Hippocampal formation (tissue), 2 donors: ENCODE measurements at places on chromosomes 3 and 15.

- no peak for DNase-seq
These were observed 56.6 kb downstream of the CBLB start for GRCh38 chr3:105812194-105812586.

GRCh38 chr3:55198554-55198953 is 270.7 kb upstream of the LRTM1 start:
- no peak for DNase-seq

DNA sequence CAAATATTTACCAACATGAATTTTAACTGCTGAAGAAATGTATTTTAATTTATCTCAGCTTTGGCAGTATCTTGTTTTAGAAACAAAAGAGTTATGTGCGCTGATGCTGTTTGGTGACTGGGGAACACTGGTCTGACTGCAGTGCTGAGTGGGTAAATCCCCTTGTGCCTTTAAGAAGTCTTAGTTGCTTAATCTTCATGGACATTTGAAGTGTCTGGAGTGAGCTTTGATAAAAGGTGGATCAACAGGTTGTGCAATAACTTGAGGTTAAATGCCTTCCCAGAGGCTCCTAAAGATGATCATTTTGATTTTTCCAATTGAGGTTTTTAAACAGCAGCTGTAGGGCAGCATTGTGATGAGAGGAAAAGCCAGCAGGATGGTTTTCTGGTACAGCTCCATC is 68.7 kb downstream of the TP63 start:
- no peak for DNase-seq

- no peak for DNase-seq
These were observed 99.8 kb downstream of the SEMA5B start for GRCh38 chr3:122927726-122928125.

GRCh38 chr3:151230646-151231045 is 27.6 kb upstream of the GPR171 start:
- no peak for DNase-seq

- no peak for DNase-seq
These were observed 1081.1 kb upstream of the EPHA6 start for GRCh38 chr3:95733336-95733735.

DNA sequence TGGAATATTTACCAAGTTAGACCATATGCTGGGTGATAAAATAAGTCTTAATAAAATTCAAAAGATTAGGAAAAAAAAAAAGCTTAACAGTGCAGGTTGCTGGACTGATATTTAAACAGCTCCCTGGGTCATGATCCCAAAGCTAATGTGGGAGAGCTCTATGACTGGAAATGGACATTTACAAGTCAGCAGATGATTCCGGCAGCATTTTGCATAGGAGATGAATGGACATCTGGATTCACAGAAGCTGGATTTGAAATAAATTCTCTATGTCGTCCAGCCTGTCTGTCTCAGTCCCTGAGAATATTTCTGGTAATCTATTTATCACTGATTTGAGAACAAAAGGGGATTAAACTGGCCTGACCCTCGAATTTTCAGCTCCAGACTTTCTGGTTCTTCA is 52.3 kb upstream of the KLHL25 start:
- no peak for DNase-seq

- DNase-seq: no peak
These were observed 65.7 kb downstream of the TMCC1 start for GRCh38 chr3:129827765-129828164.

GRCh38 chr3:13018043-13018451 is 55.2 kb downstream of the IQSEC1 start:
- DNase-seq: no peak

DNA sequence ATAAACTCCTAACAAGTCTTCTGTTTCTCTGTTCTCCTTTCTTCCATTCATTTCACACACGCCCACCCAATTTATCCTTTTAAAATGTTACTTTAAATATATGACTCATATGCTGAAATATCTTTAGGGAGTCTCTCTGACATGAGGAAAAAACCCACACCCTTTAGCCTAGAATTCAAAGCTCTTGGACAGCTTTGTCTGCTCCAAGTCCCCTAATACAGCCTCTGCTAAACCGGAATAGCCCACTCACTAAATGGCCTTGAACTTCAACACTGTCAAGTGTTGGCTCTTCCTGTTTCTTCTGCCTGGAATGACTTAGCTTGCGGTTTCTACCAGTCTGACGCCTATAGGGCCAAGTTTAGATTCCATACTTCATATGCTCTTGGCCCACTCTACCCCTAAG is 3.3 kb upstream of the CD96 start:
- DNase-seq: no peak

DNA sequence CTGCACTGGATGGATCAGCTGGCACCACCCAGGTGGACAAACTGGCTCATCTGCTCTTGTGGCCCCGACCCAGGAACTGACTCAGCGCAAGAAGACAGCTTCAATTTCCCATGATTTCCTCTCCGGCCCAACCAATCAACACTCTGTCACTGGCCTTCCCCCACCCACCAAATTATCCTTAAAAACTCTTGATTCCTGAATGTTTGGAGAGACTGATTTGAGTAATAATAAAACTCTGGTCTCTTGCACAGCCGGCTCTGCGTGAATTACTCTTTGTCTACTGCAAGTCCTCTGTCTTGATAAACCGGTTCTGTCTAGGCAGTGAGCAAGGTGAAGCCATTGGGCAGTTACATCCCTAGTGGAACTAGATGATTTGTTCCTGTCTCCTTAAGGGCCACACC is 16.1 kb downstream of the BDH1 start:
- DNase-seq: no peak

- no peak for DNase-seq
These were observed 7.5 kb downstream of the KNSTRN start for GRCh38 chr15:40389824-40390595.

DNA sequence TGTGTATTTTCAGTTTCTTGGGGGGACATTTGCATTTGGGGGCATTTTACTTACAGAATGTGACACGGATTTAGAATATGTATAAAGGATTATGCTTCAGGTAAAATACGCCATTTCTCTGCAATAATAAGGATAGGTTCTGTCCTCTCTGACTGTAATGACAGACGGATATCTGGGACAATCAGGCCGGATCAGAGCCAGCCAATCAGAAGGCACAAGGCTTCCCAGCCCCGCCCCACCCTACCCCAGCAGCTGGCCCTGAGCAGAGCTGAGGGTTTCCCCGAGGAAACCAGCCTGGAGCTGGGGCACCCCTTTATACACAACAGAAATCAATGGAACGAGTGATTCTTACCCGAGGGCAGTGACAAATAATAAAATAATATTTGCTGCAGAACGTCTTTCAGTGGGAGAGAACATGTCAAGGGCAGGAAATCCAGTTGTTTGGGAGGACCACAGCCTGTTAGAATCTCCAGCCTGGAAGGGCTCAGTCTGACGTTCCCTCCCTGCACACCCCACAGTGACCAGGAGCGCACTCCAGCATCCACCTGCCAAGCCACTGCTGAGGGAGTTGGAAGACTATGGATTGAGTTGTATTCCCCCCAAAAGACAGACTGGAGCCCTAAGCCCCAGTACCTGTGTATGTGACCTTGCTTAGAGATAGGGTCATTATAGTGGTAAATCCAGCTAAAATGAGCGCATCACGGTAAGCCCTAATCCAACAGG is 30.3 kb upstream of the SEC13 start:
- DNase-seq: no peak

- peak; percentile 19 for DNase-seq
These were observed 8.8 kb upstream of the CPOX start for GRCh38 chr3:98602078-98602678.

GRCh38 chr3:117510396-117510795 is 800.8 kb downstream of the TUSC7 start:
- DNase-seq: no peak

DNA sequence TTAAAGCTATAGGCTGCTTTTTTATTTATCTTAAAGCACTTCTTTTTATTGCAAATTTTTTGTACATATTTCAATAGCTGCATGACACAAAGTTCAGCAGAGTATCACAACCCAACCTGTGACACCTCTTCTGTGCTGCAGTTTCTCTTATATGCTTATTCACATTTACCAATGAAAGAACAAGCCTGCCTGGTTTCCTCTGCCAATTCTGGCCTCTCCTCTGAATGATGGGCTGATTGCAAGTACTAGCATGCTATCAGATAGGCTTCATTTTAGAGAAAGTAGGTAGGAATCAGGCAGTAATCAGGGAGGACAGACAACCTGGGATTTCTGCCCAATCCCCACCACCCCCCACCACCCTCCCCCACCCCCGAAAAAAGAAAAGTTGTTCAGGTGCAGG is 26.6 kb downstream of the ACKR4 start:
- no peak for DNase-seq

DNA sequence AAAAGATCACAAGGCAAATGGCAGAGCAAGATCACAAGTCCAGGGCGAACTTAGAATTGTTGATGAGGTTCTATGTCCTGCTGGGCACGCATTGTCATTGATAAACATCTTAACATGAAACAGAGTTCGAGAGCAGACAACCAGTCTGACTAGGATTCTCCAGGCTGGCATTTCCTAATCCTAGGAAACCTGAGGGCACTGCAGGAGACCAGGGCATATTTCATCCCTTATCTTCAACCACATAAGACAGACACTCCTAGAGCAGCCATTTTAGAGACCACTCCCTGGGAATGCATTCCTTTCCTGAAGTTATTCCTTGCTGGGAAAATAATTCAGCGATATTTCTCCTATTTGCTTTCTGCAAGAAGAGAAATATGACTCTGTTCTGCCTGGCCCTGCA is 1199.9 kb downstream of the SI start:
- DNase-seq: no peak

DNA sequence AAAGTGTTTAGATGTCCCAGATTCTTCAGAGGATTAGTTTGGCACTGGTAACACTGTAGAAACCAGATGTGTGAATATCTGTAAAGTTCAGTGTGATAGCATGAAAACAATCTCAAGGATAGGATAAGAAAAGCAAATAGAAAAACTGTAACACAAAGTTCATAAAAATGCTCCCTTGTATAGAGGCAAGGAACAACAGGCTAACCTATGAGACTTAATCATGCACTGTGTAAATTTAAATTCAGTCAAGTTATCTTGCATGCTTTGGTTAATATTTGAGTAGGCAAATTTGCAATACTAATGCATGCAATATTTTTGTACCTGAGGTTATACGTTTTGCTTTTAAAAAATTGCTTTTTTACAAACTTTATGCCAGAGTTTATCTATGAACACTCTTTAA is 144.4 kb downstream of the USP13 start:
- DNase-seq: no peak

DNA sequence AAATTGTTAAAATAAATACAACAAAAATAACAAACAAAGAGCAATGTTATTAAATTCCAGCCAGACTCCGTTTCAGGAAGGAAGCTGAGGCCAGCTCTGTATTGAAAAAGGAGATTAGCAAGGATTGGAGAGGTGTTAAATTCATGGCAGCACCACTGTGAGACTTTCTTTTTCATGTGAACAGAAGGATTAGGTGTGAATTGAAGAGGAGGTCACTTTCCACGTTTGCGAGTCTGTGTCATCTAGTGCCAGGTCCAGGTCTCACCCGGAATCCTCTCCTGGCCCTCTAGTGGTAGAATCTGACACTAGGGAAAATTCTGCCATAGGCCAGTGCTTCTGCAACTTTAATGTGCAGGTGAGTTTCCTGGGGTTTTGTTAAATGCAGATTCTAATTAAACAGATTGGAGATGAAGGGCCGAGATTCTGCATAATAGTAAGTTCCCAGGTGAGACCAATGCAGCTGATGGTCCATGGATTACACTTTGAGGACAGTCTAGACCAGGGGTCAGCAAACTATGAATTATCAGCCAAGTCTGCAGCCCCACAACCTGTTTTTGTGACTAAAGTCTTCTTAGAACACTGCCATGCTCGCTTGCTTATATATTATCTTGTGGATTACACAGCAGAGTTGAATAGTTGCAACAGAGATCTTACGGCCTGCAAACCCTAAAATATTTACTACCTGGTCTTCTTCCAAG is 9.2 kb upstream of the SLC6A1 start:
- DNase-seq: peak; percentile 49

DNA sequence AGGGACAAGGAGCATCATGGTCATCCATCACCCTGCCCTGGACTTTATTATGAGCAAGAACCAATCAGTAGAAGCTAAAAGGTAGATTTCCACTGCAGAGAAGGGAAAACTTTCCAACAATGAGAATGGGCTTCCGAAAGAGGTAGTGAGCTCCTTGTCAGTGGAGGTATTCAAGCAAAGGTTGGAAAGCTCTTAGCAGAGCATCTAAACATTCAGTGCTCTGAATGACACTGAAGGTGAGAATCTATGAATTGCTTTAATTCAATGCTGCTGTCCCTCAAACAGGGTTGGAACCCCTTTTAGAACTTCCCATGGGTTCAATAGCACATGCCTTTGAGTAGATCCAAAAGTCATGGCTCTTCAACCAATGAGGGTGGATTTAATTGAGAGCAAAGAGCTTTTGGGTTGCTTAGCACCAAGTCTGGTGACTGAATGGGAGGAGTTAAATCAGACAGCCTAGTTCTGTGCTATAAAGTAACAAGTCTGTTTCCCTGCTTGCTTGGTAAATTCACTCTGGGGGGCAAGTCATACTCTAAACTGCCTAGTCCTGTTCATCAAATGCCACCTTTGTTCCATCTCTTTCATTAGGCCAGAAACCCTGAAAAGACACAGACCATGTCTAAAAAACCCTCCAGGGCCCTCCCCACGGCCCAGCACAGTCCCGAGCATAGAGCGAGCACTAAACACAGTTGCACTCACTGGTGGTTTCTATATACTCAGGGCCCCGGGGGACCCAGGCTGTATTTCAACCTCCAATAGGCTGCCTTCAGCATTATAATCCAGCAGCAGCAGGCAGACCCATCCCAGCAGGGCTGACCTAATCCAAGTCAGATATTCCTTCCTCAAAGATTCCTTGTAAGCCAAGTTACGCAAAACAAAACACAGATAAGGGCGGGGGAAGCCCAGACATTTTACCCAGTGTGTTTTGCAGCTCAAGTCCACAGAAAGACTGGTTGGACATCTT is 161.2 kb downstream of the MEGF11 start:
- DNase-seq: no peak
